Sciatic nerve (tissue), 2 donors: ENCODE measurements at places on chromosomes 13 and 19. TPM values are rescaled to one million over a fixed set of nuclear protein-coding genes. Genes with fewer than 3 reads are reported as not detected.

- DNase-seq = no peak
Measured at GRCh38 chr13:76879883-76880270, 6.3 kb downstream of the KCTD12 start.

ZNF574 gene
- total RNA-seq = 13.2 TPM

SLC25A41 gene
- total RNA-seq = 0.27 TPM

DNA sequence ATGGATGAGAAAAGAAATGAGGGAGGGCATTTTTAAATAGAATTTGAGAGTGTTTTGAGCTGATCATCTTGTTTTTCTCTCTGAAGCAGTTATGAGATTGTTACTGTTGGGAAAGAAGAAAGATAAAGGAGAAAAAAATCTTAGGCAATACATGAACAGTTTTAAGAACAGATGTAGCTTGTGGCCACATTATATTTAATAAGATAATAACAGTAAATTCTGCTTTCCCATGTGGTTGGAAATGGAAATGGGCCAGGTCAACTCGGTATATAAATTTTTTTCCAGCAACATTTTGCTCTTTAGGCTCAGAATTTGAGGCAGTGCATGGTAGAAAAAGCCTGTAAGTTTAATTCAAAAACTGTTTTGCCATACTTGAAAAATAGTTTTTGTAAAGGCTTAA is 118.7 kb downstream of the POSTN start:
- DNase-seq = no peak

RNF17 gene
- not detected for total RNA-seq
